ENCODE measurements at places on chromosomes 4 and X. TPM values are rescaled to one million over a fixed set of nuclear protein-coding genes. Genes with fewer than 3 reads are reported as not detected.

WDR13 gene
- total RNA-seq = 85.5 TPM

PDGFRA gene
- 49.3 TPM for total RNA-seq

DNA sequence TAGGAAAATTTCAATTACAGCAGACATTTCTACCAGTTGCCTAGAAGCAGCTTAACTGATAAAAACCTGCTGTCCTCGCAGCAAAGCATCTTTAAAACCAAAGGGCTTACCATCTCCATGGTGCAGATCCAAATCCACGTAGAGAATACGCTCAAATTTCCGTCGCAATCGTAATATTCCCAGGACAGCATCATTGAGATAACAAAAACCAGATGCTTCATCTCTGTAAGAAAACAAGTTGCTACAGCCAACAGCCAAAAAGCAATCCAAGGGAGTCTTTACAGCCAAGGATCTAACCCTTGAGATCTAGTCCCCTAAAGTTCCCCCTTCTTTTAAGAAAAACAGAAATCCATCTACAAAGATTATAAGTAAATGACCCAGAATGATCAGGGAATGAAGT lies 77.6 kb downstream of the HDAC8 start:
- no peak for DNase-seq

FGFBP2 gene
- 6.2 TPM for total RNA-seq

SLC9B1 gene
- 2.2 TPM for total RNA-seq

VCX2 gene
- not detected for total RNA-seq

HPGD gene
- total RNA-seq = 13.8 TPM

DNA sequence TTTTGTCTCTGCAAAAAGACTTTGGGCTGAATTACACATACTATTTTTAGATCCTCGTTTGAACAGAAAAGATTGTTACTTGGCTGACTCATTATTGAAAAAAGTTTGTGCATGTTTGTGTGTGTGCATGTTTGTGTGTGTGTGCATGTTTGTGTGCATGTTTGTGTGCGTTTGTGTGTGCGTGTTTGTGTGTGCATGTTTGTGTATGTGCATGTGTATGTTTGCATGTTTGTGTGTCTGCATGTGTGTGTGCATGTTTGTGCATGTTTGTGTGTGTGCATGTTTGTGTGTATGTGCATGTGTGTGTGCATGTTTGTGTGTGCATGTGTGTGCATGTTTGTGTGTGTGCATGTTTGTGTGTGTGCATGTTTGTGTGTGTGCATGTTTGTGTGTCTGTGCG lies 201.1 kb upstream of the FAT1 start:
- no peak for DNase-seq

DNA sequence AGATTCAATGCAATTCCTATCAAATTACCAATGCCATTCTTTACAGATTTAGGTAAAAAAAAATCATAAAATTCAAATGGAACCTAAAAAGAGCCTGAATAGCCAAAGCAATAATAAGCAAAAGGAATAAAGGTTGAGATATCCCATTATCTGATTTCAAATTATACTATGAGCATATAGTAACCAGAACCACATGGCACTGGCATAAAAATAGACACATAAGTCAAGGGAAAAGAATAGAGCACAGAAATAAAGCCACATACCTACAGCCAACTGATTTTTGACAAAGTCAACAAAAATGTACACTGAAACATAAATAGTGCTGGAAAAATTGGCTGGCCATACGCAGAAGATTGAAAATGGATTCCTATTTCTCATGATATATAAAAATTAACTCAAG lies 853.7 kb downstream of the FAT4 start:
- DNase-seq = no peak

XAGE1A gene
- total RNA-seq = not detected
